ENCODE measurements at places on chromosomes 1 and 21. TPM values are rescaled to one million over a fixed set of nuclear protein-coding genes. Genes with fewer than 3 reads are reported as not detected.
A peak's percentile ranks its signal among the peaks of the same experiment; 100 is the strongest.

- DNase-seq: peak; percentile 91
Observed at GRCh38 chr1:33255347-33256220, 708 bp upstream of the ZNF362 start.

AVPR1B gene
- total RNA-seq: not detected

DNA sequence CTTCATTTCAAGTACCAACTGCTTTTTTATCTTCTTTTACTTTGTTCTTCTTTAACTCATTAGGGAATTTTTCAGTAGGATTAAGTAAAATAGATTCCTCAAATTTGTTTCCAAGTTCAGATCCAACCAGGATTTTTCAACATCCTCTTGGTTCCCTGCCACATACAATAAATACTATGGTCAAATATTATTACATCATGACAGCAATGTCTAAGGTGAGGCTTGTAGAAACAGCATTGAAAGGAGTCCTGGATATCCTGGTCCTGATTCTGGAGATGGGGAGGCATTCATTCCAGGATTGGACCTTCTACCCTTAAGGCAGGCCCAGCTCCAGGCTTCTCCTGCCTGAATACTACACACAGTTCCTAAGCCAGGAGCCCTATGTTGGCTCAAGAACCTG is 80.2 kb upstream of the F3 start:
- DNase-seq: no peak

- no peak for DNase-seq
Observed at GRCh38 chr1:15786581-15786980, 20.9 kb downstream of the UQCRHL start.

SH3BGR gene
- total RNA-seq: 3.1 TPM

URB2 gene
- 8.4 TPM for total RNA-seq

GRCh38 chr1:1275836-1276235 is 2.2 kb upstream of the UBE2J2 start:
- no peak for DNase-seq

- no peak for DNase-seq
Observed at GRCh38 chr1:187527346-187527745, 698.6 kb downstream of the PLA2G4A start.

GRCh38 chr1:222813866-222814535 is 838 bp upstream of the DISP1 start:
- no peak for DNase-seq

DNA sequence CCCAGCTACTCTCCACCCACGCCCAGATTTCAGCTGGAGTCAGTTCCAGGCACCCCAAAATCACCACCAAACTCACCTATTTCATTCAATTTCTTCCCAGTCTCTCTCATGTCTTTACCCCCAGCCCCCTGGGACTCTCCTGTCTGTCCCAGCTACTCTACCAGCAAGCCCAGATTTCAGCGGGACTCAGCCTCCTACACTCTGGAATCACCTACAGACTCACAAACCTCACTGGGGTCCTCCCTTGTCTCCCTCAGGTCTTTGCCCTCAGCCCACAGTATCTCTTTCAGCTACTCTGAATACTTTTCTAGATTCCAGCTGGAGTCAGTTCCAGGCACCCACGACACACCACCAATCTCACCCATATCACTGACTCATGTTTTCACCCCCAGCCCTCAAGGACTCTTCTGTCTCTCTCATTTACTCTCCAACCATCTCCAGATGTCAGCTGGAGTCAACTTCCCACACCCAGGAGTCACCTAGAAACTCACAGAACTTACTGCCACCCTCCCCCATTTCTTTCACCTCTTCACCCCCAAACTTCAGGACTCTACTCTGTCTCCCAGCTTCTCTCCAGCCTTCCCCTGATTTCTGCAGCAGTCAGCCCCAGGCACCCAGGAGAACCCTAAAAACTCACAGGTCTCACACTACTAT is 1529.3 kb upstream of the TPTE start:
- no peak for DNase-seq

CACNA1S gene
- 0.55 TPM for total RNA-seq

PGLYRP4 gene
- not detected for total RNA-seq

DNA sequence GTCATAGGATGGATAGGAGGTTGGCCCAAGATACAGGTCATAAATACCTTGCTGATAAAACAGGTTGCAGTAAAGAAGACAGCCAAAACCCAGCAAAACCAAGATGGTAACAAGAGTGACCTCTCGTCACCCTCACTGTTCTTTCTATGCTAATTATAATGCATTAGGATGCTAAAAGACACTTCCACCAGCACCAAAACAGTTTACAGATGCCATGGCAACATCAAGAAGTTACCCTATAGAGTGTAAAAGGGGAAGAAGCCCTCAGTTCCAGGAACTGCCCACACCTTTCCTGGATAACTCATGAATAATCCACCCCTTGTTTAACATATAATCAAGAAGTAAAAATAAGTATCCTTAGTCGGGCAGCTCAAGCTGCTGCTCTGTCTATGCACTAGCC is 671.9 kb downstream of the PTPRC start:
- no peak for DNase-seq

RBM8A gene
- total RNA-seq: 102 TPM

KHDRBS1 gene
- total RNA-seq: 81.7 TPM

- no peak for DNase-seq
Observed at GRCh38 chr1:165896277-165896676, 68.9 kb downstream of the UCK2 start.

BOLA1 gene
- 16.5 TPM for total RNA-seq

COL16A1 gene
- 28.9 TPM for total RNA-seq

GRCh38 chr1:183983371-183984105 is 54.0 kb downstream of the COLGALT2 start:
- no peak for DNase-seq

- no peak for DNase-seq
Observed at GRCh38 chr1:202311875-202312635, 29.7 kb downstream of the UBE2T start.

DNA sequence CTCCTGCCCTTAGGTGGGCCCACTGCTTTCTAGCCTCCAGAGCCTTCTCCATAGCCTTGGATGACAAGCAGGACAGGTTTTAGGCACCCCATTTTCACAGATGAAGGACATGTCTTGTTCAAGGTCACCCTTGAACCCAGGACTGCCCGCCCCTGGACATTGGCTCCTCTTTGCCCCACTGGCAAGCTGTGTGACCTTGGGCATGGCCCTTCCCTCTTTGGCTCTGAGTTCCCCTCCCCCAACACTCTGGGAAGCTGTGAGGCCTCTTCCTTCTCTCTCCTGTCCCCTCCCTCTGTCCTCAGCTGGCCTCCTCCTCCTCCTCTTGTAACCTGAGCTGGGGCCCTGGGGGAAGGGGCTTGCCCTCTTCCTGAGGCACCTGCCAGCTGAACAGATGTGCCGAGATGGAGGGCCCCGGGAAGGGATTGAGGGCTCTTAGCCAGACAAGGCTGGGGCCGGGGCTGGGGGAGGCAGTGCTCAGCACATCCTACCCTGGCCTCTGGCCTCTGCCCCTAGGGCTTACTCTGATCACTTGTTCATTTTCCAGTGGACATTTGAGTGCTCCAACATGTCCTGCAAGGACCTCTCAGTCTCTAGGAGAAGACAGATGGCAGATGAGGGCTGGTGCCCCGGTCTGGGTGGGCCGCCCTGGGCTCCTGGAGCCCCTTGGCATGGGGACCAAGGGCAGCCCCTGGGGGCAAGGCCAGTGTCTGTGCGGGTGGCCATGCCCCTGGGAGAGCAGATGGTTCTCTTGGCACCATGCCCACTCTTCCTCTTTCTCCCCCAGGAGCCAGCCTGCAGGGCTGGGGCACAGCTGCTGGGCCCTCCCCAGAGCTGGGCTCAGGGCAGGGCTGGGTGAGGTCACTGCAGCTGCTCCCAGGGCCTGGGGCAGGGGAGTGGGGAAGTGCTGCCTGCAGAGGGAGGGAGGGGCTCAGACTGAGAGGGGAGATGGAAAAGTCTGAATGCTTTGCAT is 10.7 kb downstream of the FOXO6 start:
- DNase-seq: peak; percentile 50

GRCh38 chr1:101435831-101436511 is 199.2 kb downstream of the S1PR1 start:
- DNase-seq: no peak

DNA sequence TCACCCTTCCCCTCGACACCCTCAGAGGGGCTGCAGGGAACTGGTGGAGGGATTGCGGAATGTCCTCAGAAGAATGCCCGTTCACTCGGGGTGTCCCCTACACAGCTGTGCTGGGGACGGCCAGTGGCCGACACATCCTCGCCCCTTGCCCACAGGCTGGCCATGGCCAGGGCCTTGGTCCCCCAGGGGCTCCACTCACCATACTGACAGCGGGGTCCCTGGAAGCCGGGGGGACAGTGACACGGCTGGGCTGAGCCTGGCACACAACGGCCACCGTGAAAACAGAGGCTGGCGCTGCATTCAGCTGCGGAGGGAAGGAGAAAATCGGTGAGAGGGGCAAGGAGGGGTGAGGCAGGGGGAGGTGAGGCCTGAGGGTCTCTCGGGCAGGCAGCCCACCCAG is 31.7 kb downstream of the MEGF6 start:
- no peak for DNase-seq

DNA sequence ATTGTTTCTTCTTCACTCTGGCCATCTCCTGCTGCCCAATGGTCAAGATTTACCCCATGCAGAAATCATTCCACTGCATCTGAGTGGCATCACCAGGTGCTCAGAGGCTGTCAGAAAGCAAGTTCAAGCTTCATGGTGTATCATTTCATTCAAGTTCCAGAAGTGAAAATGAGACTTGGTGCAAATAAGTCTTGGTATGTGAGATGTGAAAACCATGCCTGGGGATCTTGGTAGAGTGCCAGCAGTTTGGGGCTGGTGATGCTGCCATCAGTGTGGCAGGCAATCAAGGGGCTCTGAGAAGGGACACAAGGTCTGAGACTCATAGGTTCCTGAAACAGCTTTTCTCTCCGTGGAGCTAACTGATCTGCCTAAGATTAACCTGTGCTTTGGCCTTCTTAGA is 52.0 kb downstream of the CD2 start:
- no peak for DNase-seq

LCE2C gene
- total RNA-seq: not detected

GRCh38 chr1:160085686-160086455 is 4.5 kb downstream of the KCNJ9 start:
- DNase-seq: peak; percentile 88

DNA sequence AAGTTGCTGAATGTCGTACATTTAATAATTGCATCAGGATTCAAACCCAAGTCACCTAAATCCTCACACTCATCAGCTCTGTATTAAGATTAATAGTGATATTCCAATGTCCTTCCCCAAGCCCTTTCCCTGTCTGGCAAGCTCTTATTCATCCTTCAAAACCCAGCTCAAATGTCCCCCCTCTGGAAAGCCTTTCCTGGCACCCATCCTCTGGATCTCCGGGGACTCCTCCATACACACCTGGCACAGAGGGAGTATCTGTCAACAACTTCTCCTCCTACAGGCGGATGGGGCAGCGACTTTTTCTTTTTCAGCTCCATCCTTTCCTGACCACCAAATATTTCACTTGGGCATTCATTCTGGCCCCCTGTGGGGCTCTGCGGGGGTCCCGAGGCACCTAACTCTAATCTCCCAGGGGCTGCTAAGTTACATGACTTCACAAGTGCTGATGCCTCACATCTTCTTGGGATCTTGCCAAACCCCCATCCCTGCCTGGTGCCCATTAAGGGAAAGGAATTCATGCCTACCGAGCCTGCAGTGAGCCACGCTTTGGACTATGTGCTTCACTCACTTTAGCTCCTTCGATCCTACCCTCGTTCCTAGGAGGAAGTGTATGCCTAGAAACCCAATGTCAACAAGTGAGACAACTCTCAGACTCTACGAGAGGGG is 15.2 kb downstream of the TINAGL1 start:
- peak; percentile 39 for DNase-seq

- DNase-seq: peak; percentile 40
Observed at GRCh38 chr21:43001316-43001715, 27.0 kb downstream of the PKNOX1 start.

FCRL5 gene
- total RNA-seq: 0.93 TPM

OR2T33 gene
- total RNA-seq: not detected

- no peak for DNase-seq
Observed at GRCh38 chr1:79043506-79043905, 37.0 kb upstream of the ADGRL4 start.

DNA sequence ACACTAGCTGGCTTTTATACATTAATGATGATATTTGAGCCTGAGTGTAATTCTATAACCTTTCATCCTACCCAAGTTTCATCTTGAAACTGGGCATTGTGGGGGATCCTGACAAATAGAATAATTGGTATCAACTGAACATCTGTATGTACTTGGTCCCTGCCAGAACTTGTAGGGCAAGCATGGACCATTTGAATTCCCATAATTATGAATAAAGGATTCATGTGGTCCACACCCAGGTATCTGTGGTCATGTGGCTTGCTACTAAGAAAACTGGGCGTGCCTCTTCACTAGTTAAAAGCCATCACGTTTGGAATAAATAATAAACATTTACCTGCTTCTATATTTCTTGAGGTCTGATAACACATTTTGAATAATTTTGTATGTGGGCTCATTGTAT is 20.6 kb upstream of the VTCN1 start:
- no peak for DNase-seq

- no peak for DNase-seq
Observed at GRCh38 chr1:214563881-214564280, 12.5 kb upstream of the PTPN14 start.

- peak; percentile 63 for DNase-seq
Observed at GRCh38 chr1:161994175-161994668, 29.4 kb downstream of the OLFML2B start.

PLCH2 gene
- 2.4 TPM for total RNA-seq

DNA sequence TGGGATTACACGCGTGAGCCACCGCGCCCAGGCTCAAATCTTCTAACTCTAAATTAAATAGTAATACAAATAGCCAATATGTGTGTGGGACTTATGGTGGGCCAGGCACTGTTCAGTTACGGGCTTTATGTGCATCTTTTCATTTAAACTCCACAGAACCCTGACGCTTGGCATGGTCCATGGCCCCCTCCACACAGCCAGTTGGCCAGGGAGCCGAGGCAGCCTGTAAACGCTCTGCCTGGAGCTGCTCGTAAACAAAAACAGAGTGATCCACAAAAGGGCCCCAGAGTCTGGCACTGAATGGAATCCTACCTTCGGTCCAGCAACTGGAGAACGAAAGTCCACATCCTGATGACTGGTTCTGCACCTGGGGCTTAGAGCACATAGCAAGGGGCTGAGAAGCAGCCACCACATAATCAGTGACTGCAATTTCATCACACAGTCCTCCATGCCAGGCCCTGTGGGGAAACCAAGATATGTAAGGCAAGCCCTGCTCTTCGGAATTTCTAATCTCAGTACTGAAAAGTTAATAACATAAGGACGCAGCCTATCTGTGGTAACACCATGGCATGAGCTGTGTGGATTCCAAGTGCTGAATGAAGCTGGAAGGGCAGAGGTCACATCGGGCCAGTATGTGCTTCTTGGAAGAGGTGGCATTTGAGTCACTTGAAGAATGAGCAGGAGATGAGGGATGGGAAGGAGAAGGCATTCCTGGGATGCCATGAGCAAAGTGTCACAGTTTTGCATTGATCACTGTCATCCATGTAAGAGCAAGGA is 13.5 kb upstream of the ADAMTSL4 start:
- DNase-seq: no peak

UMODL1 gene
- total RNA-seq: 0.49 TPM

All from upper lobe of right lung (tissue), 1 donor.